GM23338 (cell line): ENCODE measurements at places on chromosomes 11 and 22. TPM values are rescaled to one million over a fixed set of nuclear protein-coding genes. Genes with fewer than 3 reads are reported as not detected.

Gene MN1
- 6.8 and 7.2 TPM in 2 replicates for total RNA-seq

Gene THY1
- total RNA-seq = 515 and 597 TPM in 2 replicates

Gene ANGPTL5
- total RNA-seq = not detected in 2 replicates

Gene OR5B21
- total RNA-seq = not detected in 2 replicates

Gene FGF3
- total RNA-seq = 1.2 TPM in 1 of 2 replicates, not detected in the other

Gene TYMP
- 0.28 and 1.2 TPM in 2 replicates for total RNA-seq

Gene AIFM3
- total RNA-seq = 0.45 and 1.7 TPM in 2 replicates

Gene LRFN4
- total RNA-seq = 56.7 and 63.5 TPM in 2 replicates

Gene TMEM191B
- total RNA-seq = 3.6 and 26.3 TPM in 2 replicates

DNA sequence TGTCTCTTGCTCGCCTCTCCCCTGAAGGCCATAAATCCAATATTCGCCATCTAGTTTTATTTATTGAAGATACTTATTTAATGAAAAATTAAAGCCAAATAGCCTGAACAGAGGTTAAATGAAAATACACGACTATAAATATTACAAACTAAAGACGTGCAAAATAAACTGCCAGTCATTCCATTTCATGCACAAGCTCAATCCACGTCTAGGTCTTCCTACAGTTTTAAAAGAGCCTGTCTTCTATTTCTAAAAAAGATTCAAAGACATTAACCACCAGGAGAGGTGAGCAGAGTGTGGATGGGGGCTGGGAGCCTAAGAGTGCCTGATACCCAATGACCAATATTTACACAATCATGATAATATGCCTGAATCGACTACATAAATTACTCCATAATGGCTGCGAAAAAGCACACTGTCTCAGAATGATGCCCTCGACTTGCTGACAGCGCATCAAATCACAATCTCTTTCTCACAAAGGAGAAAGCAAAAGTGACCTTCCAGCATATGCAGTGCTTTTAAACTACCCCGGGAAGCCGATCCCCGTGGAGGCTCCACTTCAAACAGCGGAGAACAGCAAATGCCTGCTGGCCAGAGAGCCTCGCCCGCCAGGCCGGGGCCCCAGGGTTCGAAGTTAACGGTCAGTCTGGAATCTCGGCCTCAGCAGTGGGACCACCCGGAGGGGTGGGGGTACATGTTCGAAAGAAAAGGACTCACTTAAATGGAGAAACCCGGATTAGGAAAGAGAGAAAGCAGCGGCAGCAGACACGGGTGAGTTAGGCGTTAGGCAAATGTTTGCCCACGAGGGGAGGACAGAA, 1.7 kb downstream of the FCHSD2 start:
- DNase-seq = peak; percentile 45

- no peak for DNase-seq
Observed at GRCh38 chr22:33909075-33909458, 11.2 kb downstream of the LARGE1 start.

DNA sequence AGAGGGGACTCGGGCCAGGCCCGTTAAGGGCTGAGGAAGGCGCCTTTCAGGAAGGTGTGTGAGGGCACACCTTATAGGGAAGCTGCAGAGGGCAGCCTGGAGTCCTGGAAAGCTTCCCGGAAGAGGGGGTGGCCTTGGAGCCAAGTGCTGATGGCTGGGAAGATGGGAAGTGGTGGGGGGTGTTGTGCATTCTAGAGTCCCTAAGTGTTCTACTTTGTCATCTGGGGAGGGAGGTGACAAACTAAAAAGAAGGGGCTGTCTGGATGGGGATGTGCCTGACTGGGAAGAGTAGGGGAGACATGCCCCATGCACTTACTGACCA, 6.8 kb downstream of the ZDHHC8 start:
- no peak for DNase-seq

GRCh38 chr11:118625976-118626375, 18.6 kb downstream of the PHLDB1 start:
- peak; percentile 55 for DNase-seq

DNA sequence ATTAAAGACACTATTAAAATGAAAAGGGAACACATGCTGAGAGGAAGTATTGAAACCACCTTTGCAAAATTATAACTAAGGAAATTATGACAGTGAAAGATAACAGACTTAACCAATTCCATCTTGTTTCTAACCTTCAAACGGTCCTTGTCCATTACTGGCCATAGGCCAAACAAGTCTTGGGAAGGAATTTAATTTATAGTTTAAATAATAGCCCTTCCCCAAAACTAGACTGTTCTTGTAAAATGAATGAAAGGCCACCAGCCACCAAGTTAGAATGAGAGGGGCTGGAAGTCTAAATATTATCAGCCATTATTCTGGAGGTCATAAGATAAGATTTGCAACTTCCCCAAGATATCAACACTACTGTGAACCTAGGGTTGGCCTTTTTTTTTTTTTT, 1.8 kb upstream of the TALDO1 start:
- no peak for DNase-seq

GRCh38 chr11:67291481-67292381, 2.6 kb downstream of the ANKRD13D start:
- DNase-seq = no peak

GRCh38 chr22:44247346-44247745, 65.4 kb downstream of the SHISAL1 start:
- DNase-seq = no peak

GRCh38 chr11:58125469-58125868, at the start of gene OR9I1:
TSS of gene OR9I1 (minus strand) at chr11:58125530. CDS start at chr11:58119444, 6,086 bp downstream.
- DNase-seq = peak; percentile 17

DNA sequence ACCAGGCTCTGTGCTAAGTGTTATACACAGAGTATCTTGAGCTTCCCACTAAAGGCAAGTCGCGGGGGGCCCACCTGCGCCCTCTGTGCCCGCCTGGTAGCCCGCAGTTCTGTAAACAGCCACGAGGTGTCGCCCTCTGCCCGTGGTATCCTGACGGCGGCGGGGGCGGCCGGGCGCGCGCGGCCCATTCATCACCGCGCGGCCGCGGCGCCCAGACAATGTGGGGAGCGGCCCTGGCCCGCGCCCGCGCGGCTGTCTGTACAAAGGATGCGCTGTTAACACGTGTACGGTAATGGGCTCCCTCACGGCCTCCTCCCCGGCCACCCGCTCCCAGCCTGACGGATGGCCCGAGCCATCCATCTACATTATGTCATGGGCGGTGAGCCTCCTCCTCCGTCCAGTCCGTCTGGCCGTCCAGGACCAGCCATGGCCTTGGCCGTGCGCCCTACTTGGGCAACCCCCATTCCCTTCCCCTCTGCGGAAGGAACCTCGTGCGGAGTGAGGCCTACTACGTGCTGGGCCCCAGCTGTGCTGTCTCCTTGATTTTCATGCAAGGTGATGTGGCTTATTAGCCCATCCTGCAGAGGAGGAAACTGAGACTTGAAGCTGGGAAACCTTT, 99.4 kb downstream of the MIAT start:
- peak; percentile 84 for DNase-seq

GRCh38 chr22:30691204-30691603, 3.5 kb upstream of the OSBP2 start:
- DNase-seq = no peak

- peak; percentile 82 for DNase-seq
Observed at GRCh38 chr22:28594797-28595462, 84.7 kb downstream of the TTC28 start.

GRCh38 chr11:126115816-126116331, 53.2 kb upstream of the CDON start:
- peak; percentile 39 for DNase-seq

DNA sequence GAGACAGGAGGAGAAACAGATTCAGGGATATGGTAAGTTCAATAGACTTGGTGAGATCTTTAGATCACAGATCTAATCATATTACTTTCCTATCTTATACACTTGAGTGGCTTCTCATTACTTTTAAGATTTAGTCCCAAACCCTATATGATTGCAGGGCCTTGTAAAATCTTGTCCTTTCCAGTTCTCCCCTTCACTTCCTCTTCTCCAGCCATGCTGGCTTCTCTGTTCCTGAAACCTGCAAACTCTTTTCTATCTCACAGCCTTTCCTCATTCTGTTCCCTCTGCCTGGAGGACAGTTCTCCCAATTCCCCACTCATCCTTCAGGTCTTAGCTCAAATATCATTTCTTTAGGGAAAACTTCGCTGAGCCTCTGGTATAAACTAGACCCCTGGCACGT, 65.9 kb upstream of the BIRC3 start:
- DNase-seq = no peak

GRCh38 chr11:34209809-34210208, 104.4 kb downstream of the NAT10 start:
- DNase-seq = peak; percentile 69

DNA sequence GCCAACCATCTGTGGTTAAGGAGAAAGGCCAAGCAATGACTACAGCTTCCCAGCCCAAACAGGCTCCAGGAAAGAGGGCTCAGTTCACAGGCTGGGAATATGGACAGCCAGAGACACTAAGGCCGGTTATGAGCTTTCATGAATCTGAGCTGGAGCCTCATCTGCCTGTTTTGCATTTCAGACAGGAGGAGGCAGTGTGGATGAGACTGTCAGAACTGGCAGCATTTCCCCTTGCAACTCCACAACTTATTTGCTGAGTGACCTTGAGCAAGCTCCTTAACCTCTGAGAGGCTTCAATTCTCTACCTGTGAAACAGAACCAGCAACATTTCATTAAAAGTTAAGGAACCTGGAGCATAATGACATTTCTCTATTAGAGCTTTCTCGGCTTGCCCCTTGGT, 264.0 kb downstream of the ETS1 start:
- peak; percentile 24 for DNase-seq

DNA sequence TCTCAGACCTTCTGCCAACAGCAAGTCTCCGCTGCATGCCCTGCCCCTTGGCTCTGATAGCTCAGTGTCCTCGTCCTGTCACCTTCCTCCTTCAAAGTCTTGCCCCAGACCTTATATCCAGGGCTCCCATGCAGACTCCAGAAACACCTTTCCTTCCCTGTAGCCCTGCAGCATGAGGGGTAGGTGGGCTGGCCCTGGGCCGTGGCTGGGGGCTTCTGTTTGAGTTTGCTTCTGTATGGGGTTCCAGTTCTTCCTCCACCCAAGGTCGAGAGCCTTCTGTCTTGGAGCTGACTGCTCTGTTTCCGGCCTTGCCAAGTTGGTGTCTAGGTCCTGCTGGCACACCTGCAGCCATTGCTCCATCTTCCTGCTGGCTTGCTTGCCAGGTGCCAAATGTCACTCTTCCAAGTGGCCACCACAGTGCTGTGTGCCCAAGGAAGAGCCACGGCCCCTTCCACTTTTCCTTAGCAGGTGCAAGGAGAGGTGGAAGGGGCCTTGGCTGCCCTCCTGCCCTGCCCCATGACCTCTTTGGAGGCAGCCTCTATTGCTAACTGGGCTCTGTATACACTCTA, 74.8 kb upstream of the NECTIN1 start:
- no peak for DNase-seq

- DNase-seq = no peak
Observed at GRCh38 chr22:44275631-44275995, 37.1 kb downstream of the SHISAL1 start.

DNA sequence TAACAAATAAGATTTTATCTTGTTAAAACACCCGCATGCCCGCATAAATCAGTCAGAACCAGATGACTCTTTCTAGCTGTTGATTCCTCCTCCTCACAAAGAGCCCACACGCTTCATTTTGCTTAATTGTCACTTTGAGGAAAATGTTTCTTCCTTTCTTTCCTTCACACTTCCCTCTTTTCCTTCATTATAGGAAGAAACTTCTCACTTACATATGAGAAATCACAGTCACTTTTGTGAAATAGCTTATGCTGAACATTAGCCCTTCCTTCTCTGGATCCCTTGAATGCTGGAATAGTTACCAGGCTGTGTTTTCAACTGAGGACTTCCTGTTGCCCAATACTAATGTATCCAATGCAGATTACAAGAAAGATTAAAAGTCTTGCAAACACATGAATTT, 5.8 kb downstream of the MS4A6E start:
- no peak for DNase-seq

- peak; percentile 88 for DNase-seq
Observed at GRCh38 chr11:77171885-77172665, 44.0 kb downstream of the MYO7A start.

- DNase-seq = peak; percentile 23
Observed at GRCh38 chr11:127862406-127862805, 725.0 kb downstream of the ETS1 start.

DNA sequence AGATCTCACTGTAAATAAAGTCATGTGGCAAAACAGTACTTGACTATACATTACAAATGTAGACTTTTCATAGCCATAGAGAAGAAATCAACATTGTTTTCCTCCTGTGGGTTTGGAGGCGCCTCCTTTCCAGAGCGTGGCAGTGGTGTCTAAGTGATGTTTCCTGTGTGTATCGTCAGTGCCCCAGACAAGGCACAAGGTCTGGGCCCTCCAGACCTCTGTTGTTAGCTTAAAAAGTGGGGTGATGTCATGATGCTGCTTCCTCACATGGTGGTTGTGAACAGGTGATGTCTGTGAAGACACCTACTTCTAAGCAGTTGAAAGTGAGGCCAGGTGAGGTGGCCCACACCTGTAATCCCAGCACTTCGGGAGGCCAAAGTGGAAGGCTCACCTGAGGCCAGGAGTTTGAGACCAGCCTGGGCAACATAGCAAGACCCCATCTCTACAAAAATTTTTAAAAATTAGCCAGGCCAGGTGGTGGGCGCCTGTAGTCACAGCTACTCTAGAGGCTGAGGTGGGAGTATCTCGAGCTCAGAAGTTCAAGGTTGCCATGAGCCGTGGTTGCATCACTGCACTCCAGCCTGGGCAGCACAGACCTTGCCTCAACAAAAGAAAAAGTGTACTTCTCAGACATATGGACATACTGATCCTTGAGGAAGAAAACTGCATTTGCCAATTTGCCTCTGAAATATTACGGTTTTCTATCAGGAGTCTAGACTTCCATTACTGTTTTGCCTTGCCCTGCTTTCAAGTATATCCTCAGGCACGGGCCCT, 15.7 kb downstream of the NUP50 start:
- DNase-seq = no peak

- DNase-seq = peak; percentile 29
Observed at GRCh38 chr11:94281324-94281723, 23.1 kb upstream of the IZUMO1R start.

GRCh38 chr11:67375320-67376055, 2.1 kb upstream of the CLCF1 start:
- peak; percentile 64 for DNase-seq

DNA sequence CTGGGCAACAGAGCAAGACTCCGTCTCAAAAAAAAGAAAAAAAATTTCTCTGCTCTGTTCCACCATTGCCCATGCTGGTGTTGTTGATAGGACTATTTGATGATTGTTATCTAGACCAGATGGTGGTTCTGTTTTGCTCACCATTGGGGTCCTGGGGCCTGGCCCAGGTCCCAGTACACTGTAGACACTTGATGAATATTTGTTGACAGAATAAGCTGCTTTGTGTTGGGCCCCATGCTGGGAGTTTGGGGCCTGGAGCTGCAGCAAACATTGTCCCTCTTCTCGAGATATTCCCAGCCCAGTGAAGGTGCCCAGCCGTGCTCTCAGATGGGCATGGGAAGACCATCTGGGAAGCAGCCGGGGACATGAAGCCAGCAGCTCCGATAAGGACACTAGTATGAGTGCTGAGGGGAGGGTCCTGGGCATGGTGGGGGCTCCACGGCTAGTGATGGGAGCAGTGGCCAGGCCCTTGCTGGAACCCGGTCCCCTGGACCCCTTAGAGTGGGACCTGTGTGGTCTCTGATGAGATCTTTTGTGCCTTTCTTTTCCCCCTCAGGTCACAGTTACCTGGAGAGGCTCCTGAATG, 13.6 kb downstream of the INCENP start:
- no peak for DNase-seq
